NCI-H1436 treated with DMSO at 0.1 percent for 48 hours (cell line): ENCODE measurements at places on chromosomes 13 and 19.

- no peak for DNase-seq
These were observed 35.5 kb downstream of the CBY2 start for GRCh38 chr13:45737571-45738017.

- DNase-seq = no peak
These were observed 112.3 kb downstream of the VWA8 start for GRCh38 chr13:41848435-41849255.

DNA sequence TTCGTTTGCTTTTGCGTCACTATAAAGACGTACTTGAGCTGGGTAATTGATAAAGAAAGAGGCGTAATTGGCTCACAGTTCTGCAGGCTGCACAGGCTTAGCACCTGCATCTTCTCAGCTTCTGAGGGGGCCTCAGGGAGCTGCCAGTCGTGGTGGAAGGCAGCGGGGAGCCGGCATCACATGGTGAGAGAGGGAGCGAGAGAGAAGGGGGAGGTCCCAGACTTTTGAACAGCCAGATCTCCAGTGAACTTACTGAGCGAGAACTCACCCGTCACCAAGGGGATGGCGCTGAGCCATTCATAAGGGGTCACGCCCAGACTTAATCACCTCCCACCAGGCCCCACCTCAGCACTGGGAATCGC, 58.7 kb upstream of the F7 start:
- DNase-seq = no peak

DNA sequence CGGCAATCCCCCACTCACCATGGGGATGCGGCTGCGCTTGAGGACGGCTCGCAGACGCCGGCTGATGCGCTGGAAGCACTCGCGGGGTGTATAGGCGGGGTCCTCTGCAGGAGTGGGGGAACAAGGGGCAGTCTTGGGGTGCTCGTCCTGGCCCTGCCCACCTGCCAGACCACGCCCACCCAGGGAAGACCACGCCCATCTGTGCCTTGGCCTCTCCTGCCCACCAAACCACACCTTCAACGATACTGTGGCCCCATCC, 6.7 kb downstream of the RNU6-9 start:
- DNase-seq = no peak

DNA sequence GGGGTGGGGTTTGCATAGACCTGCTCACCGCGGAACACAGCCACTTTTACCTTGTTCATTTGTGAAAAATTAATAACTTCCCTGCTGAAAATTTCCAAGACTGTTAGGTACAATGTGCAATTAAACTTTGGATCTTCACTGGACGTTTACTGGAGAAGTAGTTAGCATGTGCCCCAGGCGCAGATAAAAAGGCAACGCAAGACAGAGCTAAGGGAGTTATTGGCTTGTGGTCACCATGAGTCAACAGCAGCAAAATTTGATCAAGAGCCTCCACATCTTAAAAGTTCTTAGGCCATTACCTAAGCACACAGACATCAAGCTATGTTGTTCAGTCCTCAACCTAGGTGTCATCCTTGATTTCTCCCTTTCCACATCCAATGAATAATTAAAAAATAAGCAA, 257.0 kb downstream of the LHFPL6 start:
- DNase-seq = no peak

DNA sequence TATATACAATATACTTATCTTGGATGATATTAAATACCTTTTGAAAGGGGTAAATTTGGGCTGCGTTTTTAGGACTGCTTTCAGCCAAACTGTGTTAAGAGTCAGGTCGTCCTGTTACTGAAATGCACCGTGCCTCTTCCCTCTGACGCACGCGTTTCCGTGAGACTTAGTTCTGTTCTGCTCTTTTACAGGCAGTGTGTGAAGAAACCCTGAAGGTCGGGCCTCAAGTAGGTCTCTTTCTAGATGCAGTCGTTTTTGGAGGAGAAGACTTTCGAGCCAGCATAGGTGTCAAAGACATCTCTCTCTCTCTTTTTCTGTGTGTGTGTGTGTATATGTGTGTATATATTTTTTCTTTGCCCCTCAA, 107.0 kb downstream of the ZIC5 start:
- no peak for DNase-seq

GRCh38 chr19:30226464-30227011, 145.6 kb upstream of the ZNF536 start:
- DNase-seq = no peak

- DNase-seq = no peak
These were observed 158.1 kb upstream of the TSC22D1 start for GRCh38 chr13:44734201-44734707.

GRCh38 chr13:111201304-111201940, 86.3 kb downstream of the ARHGEF7 start:
- DNase-seq = no peak

- no peak for DNase-seq
These were observed 5.4 kb upstream of the MCF2L start for GRCh38 chr13:112963641-112964040.

- DNase-seq = no peak
These were observed 427.0 kb downstream of the UQCRFS1 start for GRCh38 chr19:28785971-28786370.

DNA sequence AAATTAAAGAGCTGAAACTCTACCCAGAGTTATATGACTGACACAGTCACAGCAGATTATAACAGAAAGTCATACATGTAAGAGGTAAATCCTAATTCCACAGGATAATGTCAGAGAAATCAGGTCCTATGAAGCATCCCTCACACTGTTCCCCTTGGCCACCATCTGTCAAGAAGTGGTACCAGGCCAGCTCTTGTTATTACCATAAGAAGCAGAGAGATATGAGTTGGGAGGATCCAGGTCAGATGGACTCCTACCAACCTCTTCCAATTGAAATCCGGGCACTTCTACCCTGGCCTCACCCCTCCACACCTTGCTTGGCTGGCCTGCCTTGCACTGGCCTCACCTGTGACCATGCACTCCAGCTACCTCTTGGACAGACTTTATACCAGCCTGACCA, 353.2 kb downstream of the DNAJC15 start:
- DNase-seq = no peak

DNA sequence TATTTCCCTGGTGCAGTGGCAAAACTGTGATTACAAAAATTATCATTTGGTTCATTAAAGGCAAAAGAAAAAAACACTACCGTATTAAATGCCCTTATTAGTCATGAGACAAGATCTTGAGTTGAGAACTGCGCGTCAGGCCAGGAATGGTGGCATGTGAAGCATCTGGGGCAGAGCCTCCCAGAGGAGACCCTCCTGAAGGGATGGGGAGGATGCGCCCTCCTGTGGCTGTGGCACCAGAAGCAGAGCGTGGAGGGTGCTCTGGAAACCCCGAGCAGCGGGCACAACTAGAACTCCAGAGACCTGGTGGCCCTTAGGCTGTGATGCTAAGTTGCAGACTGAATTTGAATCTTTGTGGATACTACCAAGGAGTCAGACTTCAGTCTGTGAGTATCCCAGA, 11.5 kb downstream of the CUL4A start:
- DNase-seq = no peak

- DNase-seq = peak; percentile 12
These were observed 816.9 kb upstream of the SLC10A2 start for GRCh38 chr13:103883164-103883563.

GRCh38 chr13:111620166-111620565, 299.7 kb downstream of the TEX29 start:
- no peak for DNase-seq

DNA sequence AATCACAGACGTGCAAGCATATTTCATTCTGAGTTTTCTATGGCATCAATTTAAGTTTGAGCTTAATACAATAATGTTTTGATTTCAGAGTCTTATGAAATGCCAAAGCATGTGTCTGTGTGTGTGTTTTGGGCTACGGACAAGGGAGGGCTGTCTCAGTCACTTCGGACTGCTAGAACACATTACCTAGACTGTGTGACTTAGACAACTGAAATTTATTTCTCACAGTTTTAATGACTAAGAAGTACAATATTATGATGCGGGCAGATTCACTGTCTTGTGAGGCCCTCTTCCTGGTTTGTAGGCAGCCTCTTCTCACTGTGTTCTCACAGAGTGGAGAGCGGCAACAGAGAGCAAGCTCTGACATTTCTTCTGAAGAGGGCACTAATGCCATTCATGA, 1202.0 kb downstream of the EFNB2 start:
- DNase-seq = no peak

DNA sequence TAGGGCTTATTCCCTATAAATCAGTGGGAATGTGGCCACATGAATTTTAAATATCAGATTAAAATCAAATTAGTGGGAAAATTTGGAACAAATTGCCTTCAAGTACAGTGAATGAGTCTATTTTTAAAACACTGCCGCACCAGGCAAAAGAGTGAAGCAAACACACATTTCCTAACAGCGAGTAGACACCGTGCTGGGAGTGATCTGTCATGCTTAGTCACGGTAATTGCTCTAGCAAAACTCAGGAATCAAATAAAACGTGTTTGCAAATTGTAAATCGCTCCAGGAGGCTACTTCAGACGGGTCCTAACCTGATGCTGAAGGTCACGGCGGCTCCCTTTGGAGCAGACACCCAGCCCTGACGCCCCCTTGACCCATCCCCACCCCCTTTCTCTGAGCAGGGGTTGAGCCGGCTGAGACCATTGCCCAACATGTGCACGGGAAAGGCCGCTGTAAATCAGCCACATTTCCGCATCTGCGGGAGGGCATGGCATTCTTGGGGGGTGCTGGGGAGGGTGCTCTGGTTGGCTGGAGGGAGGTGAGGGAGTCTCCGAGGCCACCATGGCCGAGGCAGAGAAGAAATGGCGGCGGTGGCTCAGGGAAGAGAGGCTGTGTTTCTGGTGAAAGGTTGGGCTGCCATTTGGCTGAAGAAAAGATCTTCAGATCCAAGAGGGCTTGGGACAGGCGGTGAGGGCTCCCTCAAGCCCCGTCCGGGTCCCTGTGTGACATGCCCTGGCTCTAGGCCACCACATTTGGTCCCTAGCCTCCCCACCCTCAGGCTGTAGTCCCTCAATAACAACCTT, 8.9 kb downstream of the CEBPA start:
- DNase-seq = no peak

DNA sequence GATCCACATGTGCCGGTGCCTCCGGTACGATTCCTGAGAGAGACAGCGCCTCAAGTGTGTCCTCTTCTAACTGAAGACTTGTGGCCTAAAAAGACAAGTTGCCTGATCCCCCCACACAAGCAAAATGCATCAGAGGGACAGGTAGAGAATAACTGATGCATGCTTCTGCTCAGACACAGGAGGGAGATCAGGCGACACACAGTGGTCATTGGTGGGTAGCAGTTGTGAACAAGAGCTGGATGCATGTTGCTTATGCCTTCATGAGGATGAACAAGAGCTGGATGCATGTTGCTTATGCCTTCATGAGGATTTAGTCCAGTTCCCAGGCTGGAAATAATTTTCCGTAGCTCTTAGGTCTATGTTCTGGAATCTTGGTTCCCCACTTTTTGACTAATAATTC, 505.6 kb downstream of the MYO16 start:
- no peak for DNase-seq

DNA sequence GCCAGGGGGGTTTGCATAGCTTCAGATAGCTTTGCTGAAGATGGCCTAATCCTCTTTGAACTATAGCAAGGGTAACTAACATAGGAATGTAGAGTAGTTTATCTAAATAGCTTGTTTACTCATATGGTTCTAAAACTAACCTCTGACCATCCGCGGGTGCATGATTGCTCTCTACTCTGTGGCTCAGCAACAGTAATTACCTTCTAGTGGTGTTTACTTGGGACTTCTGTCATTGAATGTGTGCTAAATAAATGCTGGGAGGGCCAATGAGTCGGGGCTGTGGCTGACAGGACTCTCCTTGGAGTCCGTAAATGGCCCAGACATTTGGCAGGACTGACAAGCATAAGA, 1461.9 kb downstream of the UQCRFS1 start:
- no peak for DNase-seq

DNA sequence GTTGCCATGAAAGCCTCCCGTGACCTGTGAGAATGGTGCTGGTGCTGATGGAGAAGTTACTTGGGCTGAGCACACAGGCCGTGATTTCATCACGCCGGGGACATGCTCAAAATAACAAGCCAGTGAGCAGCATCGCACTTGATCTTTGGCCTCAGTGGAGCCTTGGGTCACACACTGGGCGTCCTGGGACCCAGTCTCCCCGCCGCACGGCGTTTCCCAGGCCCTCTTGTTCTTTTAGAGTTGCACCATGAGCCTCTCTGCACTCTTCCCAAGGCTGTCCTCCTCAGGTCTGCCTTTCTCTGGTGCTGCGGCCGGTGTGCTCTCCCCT, 9.5 kb upstream of the NDUFS7 start:
- no peak for DNase-seq

DNA sequence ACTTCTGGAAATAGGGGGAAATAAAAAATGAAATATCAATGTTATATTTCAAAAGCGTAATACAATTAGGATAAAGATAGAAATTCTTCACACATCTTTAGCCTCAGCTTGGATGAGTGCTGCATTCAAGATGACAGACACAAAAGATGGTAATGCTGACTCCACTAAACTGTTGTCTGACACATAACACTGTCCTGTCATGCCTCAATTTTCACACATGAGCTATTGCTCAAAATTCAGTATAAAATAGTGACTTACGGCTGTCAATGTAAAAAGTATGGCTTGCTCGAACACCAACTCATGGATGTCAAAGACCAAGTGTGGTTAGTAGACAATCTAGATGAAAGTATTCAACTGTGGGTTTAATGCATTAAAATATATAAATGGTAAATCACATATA, 94.5 kb downstream of the KLF12 start:
- no peak for DNase-seq
